Foreskin keratinocyte (primary cell): ENCODE measurements at places on chromosomes 1 and 21.

DNA sequence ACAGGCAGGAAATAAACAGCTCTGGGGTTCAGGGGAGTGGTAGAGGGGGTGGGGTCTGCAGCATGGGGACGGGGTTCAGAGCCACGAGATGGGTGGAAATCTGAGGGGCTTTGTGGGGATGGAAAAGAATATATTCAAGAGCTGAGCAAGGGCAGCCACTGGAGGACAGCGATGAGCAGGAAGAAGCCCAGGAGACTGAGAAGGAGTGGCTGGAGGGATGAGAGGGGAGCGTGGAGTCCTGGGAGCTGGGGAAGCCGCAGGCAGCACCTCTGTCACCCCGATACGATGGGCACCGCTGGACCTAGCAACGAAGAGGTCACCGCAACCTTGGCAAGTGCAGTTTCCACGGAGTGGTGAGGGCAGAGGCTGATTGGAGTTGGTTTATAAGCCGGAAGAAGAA, 10.0 kb upstream of the KCNAB2 start:
- DNase-seq = no peak

GRCh38 chr1:161209790-161210409, 5.2 kb upstream of the FCER1G start:
- DNase-seq = peak; percentile 19

DNA sequence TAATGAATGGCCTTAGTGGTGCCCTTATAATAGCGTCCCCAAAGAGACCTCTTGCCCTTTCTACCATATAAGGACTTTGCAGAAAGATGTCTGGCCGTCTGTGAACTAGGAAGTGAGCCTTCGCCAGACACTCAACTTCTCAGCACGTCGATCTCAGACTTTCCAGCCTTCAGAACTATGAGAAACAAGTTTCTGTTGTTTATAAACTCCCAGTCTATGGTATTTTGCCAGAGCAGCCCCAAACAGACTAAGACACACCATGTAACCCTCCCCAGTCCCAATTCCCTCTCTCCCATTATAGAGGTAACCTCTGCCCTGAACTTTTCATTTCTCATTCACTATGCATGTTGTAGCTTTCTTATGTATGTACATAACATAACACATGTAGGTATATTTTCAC, 55.7 kb downstream of the NID1 start:
- no peak for DNase-seq

- no peak for DNase-seq
These were observed 242.6 kb downstream of the ZNF648 start for GRCh38 chr1:181818943-181819342.

GRCh38 chr1:235923466-235924021, 56.8 kb upstream of the LYST start:
- no peak for DNase-seq

DNA sequence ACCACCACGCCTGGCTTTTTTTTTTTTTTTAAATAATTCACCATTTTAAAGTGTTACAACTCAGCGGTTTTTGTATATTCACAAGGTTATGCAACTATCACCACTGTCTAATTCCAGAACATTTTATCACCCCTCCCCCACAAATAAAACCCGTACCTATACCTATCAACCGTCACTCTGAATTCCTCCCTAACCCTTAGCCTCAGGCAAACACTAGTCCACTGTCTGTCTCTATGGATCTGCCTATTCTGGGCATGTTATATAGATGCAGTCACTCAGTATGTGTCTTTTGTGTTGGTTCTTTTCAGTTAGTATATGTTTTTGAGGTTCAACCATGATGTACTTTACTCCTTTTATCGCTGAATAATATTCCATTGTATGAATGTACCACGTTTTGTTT, 19.3 kb upstream of the GRHL3 start:
- DNase-seq = peak; percentile 93

- DNase-seq = no peak
These were observed 238.5 kb downstream of the TTLL7 start for GRCh38 chr1:83760226-83761021.

GRCh38 chr1:1075148-1075935, 1.2 kb upstream of the RNF223 start:
- no peak for DNase-seq

DNA sequence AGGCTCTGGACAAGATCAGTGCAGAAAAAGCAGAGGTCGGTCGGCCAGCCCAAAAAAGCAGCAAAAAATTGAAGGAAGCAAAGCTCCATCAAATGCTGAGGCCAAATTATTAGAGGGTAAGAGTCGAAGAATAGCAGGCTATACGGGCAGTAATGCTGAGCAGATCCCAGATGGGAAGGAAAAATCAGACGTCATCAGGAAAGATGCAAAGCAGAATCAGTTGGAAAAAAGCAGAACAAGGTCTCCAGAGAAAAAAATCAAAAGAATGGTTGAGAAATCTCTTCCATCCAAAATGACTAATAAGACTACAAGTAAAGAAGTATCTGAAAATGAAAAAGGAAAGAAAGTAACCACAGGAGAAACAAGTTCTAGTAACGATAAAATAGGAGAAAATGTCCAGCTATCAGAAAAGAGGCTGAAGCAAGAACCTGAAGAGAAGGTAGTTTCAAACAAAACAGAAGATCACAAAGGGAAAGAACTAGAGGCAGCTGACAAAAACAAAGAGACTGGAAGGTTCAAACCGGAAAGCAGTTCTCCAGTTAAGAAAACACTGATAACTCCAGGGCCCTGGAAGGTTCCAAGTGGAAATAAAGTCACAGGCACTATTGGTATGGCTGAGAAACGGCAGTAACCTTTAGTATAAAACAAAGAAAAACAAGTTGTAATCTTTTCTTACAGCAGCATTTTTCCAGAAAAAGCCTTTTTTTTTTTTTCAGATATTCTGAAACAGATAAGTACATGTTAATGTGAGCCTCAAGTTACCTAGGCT, 75.7 kb downstream of the PHTF1 start:
- no peak for DNase-seq
